ENCODE measurements at places on chromosomes 2 and 18.
A peak's percentile ranks its signal among the peaks of the same experiment; 100 is the strongest.

GRCh38 chr2:240858321-240858720, 10.3 kb upstream of the AGXT start:
- DNase-seq, result no peak

DNA sequence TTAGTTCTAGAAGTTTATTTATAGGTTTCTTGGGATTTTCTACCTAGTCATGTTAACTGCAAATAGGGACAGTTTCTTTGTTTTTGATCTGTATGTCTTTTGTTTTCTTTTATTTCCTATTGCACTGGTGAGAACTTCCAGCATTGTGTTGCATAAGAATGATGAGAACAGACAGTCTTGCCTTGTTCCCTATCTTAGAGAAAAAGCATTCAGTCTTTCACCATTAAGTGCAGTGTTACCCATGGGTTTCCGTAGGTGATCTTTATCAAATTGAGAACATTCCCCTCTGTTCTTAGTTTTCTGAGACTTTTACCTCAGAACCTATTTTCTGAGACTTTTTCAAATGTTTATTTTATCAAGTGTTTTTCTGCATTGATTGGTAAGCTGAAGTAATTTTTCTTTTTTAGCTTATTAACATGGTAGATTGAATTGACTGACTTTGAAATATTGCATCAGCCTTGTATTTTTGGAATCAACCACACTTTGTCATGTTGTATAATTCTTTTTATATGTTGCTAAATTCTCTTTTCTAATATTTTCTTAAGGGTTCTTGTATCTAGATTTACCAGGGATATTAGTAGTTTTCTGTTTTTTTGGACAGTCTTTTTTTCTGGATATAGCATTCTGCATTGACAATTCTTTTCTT, 17.2 kb downstream of the MFSD6 start:
- no peak for DNase-seq

- DNase-seq, result no peak
Observed at GRCh38 chr2:196601430-196602306, 37.8 kb upstream of the CCDC150 start.

DNA sequence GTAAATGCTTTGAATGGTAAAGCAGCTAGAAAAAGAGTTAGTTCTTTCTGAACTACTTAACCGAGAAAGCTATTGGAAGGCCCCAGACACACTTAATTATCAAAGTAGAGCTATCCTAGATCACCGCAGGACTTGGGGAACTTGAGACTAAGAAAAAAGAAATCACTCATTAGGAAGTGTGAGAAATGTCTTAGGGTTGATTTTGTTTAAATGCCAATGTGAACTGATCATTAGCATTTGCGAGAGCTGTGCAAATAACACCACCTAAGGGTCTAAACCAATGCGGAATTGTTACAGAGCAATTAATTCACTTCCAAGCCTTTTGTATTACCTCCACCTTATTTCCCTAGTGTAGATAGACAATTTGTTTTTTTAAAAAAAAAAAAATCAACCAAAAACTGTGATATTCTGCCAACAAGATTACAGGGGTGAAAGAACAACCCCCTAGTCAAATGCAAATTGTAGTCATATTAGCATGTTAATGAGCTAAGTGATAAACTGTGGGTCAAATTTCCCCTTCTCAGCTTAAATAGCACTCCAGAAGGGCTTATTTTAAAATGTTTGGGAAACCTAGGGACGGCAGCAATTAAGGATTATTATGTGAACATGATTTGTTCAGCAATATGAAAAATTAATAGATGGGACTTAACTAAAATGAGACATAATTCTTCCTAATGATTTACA, 246.2 kb upstream of the STON1 start:
- DNase-seq, result no peak

DNA sequence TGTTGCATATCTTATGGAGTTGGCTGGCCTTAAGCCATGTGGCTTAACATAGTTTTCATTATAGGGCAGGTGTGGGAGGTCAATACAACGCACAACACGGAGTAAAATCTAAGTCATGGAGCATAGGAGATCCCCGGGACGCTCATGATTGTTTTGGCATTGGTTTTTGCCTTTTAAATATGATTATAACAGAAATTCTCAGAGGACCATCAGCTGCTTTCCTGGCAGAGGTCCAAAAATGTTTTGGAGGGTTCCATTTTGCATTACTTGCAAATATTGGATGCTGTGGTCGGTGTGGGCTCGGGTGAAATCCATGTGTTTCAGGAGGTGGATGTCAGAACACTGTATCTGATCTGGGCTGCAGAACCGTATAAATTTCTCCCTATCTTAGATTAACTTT, 3.4 kb downstream of the NCOA1 start:
- no peak for DNase-seq

DNA sequence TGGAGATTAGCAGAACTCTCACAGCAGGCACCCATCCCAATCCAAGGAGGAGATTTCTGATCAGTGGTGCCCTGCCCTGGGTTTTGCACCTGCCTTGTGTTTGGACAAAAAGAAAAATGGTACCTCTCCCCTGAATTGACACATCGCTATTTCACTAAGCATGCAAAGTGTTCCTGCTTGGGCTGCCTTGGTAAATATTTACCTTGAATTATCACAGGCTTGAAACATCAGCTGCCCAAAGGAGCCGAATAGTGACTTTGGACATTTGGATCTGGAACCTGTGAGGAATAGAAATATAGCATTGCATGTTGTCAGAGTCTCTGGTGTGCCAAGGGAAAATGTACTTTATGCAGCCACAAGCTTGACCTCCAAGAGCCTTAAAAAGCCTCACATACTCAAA, 926.4 kb upstream of the FANCL start:
- DNase-seq, result no peak

- no peak for DNase-seq
Observed at GRCh38 chr2:208136716-208137094, 7.1 kb upstream of the CRYGC start.

DNA sequence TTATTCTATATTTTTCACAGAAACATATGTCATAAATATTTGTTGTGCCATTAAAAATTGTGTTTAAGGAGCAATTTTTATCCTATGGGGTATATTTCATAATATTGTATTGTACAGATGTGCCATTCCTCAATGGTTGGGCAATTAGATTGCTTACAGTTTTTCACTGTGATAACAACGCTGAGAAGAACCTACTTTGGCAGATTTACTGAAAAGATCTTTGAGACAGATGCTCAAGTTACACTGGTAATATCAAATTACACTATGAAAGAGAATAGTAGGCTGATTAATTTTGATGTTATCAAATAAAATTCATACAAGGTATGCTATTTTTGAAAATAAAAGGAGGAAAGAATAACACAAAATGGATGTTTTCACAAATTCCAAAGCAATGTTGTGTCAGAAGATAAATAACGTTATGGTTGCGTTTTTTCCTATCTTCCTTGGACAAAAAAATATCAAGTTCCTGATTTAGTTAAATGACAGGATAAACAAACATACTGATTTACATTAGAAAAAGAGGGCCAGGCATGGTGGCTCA, 335.1 kb upstream of the ZNF521 start:
- DNase-seq, result no peak

- DNase-seq, result no peak
Observed at GRCh38 chr2:54381293-54381692, 74.8 kb upstream of the SPTBN1 start.

- no peak for DNase-seq
Observed at GRCh38 chr2:69013142-69013839, at the start of gene ANTXR1. Gene ANTXR1, plus strand, starts transcription at chr2:69013179. Its CDS starts 321 bp downstream, at chr2:69013500.

DNA sequence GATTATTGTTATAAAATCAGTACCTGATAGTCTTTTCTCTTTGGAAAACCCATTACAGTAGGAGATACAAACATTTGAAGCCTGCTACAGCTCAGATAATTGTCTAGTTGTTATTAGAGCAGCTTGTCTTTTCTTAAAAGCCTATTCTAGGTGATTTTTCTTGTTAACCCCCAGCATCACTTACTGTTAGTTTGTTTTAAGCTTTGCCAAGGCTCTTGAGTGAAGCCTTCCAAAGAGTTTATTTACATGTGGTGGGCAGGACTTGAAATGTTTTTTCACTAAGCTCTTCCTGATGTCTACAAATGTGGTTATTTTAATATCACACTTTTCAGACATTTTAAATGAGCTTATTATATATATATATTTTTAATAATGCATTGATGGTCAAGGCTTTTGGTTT, 791.3 kb downstream of the PLCL1 start:
- no peak for DNase-seq

DNA sequence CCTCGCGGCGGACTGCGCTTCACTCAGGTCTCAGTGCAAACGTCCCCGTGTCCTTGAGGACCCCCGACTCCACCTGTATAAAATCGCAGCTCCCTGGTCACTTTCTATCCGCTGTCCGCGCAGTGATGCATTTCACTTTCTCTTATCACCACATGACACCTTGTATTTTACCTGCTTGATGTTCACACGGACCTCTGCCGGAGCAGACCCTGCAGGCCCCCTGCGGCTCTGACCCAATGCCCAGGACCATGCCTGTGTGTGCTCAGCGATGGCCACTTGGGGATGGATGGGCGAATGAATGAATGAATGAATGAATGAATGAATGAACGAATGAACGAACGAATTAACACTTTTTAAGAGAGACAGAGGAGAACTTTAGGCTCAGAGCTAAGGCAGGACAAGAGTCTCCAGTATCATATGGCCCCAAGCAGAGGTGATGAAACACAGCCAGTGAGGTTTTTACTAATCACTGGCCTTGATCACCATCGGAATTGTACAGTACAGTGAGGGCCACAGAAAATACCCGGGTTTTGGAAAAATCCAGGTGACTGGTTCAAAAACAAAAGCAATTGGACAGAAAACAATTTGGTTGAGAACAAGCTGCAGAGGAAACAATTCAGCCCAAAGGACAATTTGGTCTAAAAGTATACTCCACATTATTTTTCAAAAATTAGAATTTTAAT, 12.3 kb downstream of the ASPRV1 start:
- DNase-seq, result no peak

GRCh38 chr2:71548646-71549425, 95.5 kb downstream of the DYSF start:
- peak; percentile 32 for DNase-seq

DNA sequence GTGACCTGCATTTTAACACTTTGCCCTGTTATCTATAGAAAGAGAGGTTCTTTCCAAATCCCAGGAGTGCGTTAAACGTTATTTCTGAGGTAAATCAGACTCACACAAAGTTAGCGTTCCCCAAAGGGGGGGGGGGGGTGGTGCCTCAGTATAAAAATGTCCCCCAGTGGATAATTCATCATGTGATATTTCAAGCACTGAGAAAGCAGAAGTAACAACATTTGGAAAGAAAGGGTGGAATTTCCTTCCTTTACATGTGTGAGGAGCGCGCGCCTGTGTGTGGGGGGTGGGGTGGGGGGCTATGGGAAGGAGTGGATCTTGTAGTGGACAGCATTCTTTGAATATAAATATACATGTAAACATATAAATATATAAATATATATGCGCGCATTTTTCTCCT, 630.9 kb downstream of the NYAP2 start:
- no peak for DNase-seq

- no peak for DNase-seq
Observed at GRCh38 chr2:190571686-190572085, 37.2 kb upstream of the NEMP2 start.

DNA sequence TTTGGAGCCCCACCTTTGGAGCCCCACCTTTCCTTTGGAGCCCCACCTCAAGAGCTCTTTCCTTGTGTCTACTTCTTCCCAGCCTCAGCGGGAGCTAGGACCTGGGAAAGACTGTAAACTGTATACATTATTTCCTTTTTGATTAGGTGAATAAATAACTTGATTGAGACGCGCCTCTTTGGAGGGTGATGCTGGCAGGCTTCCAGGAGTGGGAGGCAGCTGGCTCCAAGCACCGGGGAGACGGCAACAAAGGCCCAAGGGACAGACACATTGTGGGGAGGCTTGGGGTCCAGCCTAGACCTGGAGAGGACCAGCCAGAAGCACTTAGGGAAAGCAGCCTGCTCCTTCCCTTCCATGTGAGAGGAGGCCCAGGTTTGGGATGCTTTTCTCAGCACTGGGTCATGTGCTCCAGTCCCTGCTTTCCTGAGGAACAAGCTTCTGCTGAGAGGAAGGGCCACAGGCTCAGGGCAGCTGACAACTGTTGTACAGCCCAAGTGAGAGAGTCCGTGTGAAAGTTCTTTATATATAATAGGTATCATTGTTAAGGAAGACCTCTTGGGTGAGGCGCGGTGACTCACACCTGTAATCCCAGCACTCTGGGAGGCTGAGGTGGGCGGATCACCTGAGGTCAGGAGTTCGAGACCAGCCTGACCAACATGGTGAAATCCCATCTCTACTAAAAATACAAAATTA, 297.2 kb upstream of the SLC14A2 start:
- no peak for DNase-seq

- DNase-seq, result no peak
Observed at GRCh38 chr2:215697496-215697895, 261.6 kb upstream of the FN1 start.

All from T-helper 2 cell treated with Interferon-gamma antibody and Interleukin-4, amounts not matched to agents 5 μg/mL and 100 μg/mL, for 36 hours (primary cell).